NB4 (cell line): ENCODE measurements at places on chromosomes 12 and 14.
A peak's percentile ranks its signal among the peaks of the same experiment; 100 is the strongest.

DNA sequence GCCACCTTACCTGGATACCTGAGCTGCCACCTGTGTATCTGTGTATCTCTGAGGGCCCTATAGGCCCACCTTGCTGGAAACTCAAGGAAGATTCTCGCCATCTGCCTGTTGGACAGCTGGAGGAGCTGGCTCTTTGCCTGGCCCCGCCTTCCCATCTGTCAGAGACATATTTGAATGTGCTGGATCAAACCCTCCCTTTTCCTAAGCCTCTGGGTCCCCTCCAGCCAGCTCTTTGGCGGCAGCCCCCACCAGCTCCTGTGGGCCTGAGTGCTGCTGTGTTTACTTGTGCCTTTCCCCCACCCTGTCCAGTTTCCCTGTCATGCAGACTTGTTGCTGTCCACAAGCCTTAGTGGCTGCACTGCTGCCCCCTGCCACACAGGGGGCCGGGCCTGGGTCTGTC lies 55.9 kb upstream of the SRSF5 start:
- DNase-seq, result no peak

DNA sequence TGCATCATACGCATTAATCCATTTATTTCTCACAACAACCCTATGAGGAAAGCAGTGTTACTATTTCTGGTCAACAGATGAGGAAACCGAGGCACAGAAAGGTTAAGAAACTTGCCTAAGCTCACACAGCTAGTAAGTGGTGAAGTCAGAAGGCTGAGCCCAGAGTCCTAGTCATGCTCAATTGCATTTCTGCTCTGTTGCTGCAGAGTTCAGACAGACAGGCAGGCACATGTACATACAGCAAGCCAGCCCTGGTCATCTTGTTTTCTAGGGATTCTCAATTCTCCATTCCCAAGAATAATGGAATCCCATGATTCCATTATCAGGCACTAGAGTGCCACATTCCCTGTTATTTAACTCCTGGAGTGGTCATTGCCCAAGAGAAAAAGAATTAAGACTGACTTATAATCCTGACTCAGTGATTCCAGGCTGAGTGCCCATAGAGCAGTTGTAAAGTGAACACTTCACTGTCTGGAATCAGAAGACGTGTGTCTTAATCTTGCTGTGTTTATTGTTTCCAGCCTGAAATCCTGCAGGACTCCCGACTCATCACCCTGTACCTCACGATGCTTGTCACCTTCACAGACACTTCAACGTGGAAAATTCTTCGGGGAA lies 10.7 kb downstream of the UBE3B start:
- DNase-seq, result no peak

GRCh38 chr12:128076188-128076587 lies 190.8 kb upstream of the TMEM132C start:
- DNase-seq, result peak; percentile 18

GRCh38 chr14:90523961-90524875 lies 127.4 kb downstream of the CALM1 start:
- no peak for DNase-seq

GRCh38 chr12:47251919-47252318 lies 172.2 kb upstream of the AMIGO2 start:
- no peak for DNase-seq

GRCh38 chr12:89392391-89392790 lies 40.1 kb upstream of the DUSP6 start:
- DNase-seq, result peak; percentile 73

- DNase-seq, result no peak
Observed at GRCh38 chr12:65673156-65673690, 151.1 kb upstream of the HMGA2 start.

- no peak for DNase-seq
Observed at GRCh38 chr12:93676408-93677194, 574 bp upstream of the CRADD start.

GRCh38 chr12:118922405-118922804 lies 58.9 kb upstream of the SRRM4 start:
- DNase-seq, result peak; percentile 30

DNA sequence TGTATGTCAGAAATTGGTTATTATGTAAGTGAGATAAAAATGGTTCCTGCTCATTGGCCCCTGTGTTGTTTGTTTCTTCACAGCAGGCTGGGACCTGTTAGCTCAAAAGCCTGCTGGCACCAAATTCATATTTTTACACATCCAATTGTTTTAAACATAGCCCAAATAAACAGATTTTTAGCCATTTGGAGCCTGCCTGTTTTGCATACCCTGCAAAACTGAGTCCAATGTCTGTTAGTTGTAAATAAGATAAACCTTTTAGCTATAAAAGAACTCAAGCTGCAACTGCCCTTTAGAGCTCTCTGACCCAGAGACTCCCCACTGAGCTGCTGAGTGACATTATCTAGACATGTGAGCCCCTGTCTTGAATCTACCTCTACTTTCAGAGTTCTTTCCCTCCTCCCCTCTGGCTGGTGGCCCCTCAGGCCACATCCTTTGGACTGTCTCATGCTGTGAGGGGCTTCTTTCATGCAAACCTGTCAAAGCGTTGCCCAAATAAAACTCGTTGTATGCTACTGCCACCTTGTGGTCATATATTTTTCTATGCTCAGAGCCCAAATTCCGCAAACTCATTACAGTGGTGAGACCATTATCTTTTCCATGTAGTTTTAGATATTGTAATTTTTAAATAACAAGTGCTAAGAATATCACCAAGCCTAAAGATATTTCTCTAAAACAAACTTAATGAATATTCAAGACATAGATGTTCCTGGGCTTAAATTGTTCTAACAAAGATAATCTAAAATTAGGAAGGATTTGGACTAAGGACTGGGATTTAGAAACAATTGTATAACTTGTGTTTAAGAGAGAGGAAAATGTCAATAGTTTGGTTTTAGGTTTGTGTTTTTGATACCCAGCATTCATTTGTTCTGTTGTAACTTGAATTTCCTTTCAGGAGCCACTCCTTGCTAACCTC lies 337.9 kb downstream of the AACS start:
- peak; percentile 63 for DNase-seq

DNA sequence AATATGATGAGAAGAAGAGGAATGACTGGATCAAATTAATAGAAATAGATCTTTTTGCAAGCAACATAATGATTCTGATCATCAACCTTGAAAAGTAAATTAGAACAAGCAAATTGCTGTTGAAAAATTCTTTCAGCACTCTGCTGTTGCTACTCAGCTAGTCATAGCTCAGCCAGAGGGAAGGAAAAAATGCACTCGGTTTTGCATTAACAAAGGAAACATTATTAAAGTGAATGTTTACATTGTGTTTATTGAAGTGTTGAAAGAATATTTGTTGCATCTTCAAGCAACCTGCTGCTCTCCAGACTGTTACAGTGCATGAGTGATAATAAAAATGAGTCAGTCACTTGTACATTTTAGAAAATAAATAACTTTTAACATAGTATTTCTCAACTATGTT lies 26.5 kb downstream of the AP5M1 start:
- no peak for DNase-seq

GRCh38 chr12:107503129-107503855 lies 182.3 kb upstream of the PWP1 start:
- no peak for DNase-seq

DNA sequence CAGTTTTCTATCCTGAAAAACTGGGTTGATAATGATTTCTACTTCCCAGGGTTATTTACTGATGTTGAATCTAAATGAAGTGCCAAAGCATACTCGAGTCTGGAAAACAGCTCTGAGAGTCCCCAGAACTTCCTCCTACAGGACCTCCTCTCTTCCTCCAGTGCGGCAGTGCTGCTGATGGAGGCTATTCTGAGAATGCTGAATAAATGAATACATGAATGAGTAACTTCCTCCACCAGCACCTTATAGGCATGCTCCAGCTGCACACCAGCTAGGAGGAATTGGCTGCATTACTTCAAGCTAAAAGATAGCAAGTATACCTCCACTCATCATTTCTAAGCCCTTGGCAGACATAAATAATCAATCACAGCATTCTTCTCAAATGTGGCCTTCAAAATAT lies 448.8 kb upstream of the CCDC196 start:
- no peak for DNase-seq

DNA sequence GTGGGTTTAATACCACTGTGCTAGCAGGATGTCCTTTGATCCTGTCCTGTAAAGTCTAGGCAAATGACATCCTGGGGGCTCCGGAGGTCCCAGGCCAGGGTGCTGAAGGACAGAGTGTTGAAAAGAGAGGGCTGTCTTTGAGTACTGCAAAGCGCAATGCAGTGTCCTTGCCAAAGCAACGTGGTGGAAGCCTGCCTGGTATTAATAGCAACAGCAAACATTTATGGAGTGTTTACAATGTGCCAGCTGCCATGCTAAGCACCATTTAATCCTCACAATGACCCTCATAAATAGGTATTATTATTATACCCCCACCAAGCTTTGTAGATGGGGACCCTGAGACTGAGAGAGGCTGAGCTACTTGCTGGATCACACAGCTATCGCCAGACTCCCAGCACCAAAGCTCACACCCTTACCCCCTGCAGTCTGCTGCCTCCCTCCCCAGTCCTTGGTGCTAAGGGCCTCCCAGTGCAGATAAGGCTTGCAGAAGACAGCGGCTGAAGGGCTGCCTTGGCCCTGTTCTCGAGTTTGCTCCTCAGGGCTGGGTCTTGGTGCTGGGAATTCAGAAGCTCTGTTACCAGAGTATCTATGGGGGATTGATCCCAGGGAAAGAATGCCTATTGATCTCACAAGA lies 427.7 kb downstream of the FUT8 start:
- DNase-seq, result no peak

GRCh38 chr14:104998801-104999200 lies 13.2 kb downstream of the CLBA1 start:
- no peak for DNase-seq

- DNase-seq, result peak; percentile 89
Observed at GRCh38 chr12:104596134-104596799, 139.5 kb downstream of the CHST11 start.

- no peak for DNase-seq
Observed at GRCh38 chr14:29043737-29044136, 277.1 kb downstream of the FOXG1 start.

DNA sequence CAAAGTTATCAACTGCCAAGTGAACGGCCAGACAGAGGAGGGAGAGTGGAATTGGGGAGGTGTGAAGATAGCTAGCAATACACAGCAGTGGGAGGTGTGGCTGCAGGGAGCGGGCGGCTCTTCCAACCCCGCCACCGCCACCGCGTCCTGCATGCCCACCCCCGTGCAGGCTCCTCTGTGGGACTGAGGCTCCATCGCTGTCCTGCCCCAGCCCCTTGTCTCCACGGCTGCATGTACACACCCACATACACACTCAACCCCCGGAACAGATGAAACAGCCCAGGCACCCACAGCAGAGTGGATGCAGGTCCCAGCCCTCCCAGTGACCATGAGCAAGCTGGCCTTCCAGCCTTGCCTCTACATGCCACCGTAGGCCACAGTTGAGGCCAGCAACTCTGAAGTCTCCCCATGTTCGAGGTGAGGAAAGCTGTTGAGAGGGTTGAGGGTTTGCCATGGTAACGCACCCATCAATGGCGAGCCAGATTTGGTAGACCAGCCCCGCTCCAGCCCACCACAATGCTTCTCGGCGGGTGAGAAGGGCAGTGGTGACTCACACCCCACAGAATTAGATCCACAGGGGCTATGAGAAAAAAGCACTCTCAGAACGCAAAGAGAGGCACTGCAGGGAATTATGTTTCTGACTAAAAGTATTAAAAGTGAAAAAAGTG lies 39.3 kb downstream of the PITPNM2 start:
- DNase-seq, result peak; percentile 57

- no peak for DNase-seq
Observed at GRCh38 chr12:114430306-114430705, 24.4 kb upstream of the TBX5 start.

- no peak for DNase-seq
Observed at GRCh38 chr12:67299526-67299925, 30.4 kb downstream of the CAND1 start.
